ENCODE measurements at places on chromosomes 4 and X.

DNA sequence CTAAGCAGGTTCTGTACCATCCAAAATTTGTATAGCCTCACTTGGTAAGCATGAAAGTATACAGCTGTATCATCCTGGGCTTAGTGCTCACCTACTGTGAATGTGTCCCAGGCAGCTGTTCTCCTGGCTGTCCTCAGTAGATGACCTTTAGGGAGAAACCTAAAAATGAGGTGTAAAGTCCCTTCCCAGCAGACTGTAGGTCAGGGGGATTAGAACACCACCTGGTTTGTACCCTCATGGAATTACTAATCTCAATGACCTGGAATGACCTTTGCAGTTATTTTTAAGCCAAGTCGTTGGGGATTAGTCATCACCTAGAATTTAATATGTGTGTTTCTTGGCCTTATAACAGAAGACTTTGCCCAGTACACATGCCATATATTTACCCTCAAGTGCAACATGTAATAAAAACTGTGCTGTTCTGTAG, 39.1 kb upstream of the MBTPS2 start:
- DNase-seq = no peak

DNA sequence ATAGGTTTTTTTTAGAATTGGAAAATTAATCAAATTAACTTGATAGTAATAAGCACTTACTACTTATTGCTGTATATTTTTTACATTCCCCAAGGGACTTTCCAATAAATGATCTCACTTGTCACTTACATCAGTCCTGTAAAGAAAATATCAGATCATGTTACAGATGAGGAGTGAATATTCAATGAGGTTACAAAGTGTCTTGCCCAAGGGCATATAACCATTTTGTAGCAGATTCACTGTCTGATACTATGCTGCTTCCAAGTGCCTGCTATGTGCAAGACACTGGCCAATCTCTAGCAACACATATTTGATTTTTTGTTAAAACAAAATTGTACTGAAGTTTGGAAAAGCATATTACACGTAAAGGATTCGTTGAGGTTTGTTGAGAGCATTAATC, 1287.7 kb downstream of the FAM133A start:
- DNase-seq = no peak

GRCh38 chrX:115047181-115047580, 29.8 kb upstream of the IL13RA2 start:
- DNase-seq = no peak

GRCh38 chr4:786861-787300, 39.0 kb downstream of the CPLX1 start:
- DNase-seq = no peak

- no peak for DNase-seq
These were observed 16.9 kb upstream of the TMEM271 start for GRCh38 chr4:592825-593520.

DNA sequence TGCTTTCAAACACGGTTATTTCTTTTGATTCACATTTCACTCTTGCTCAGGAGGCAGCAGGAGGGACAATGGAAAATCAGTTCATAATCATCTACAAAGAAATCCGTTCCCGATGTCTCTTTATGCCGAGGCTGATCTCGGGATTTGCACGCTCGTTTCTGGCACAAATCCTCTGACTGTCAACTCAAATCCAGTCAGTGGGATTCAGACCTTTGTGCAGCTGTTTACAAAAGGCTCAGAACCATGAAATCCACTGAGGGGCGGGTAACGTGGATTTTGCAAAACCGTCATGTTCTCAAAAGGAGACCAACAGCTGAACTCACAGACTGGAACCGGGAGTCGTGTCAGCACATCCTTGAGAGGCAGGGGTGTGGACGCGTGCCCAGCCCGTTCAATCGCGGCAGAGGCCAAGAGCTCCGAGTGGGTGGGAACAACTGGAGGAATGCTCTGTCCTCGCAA, 46.4 kb downstream of the ACOX3 start:
- no peak for DNase-seq

DNA sequence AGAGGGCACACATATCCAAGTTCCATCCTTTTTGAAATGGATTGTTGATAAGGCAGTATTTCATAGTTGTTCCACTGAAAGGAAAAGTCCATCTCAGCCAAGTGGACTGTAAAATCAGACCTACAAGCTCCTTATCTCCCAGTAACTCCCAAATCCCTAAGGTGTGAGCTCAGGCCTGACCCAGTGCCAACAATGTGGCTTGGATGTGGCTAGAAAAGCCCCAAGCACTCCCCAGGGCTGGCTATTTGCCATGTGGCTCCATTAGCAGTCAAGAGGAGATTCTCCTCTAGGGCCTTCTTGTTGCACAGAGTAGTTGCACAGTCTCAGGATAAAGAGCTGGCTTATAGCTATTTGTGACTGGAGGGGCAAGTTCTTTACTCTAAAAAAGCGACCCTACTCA, 25.0 kb upstream of the DGKK start:
- DNase-seq = no peak

DNA sequence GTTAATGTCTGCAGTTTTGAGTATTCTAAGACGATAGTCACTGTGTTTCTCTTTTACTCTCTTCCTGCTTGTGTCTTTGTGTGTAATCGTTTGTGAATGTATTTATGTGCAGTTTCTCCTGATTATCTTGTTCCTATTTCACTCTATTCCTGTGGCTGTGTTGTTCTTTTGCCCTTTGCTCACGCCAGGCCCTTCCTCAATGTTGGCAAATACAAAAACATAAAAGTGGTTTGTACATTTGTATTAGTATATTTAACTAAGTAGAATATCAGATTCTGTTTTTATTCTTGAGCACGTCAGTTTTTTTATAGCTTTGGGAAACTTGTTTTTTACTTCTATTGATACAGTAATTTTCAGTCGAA, 107.6 kb upstream of the BMPR1B start:
- no peak for DNase-seq

- no peak for DNase-seq
These were observed 195.7 kb upstream of the IL1RAPL1 start for GRCh38 chrX:28391528-28391927.

DNA sequence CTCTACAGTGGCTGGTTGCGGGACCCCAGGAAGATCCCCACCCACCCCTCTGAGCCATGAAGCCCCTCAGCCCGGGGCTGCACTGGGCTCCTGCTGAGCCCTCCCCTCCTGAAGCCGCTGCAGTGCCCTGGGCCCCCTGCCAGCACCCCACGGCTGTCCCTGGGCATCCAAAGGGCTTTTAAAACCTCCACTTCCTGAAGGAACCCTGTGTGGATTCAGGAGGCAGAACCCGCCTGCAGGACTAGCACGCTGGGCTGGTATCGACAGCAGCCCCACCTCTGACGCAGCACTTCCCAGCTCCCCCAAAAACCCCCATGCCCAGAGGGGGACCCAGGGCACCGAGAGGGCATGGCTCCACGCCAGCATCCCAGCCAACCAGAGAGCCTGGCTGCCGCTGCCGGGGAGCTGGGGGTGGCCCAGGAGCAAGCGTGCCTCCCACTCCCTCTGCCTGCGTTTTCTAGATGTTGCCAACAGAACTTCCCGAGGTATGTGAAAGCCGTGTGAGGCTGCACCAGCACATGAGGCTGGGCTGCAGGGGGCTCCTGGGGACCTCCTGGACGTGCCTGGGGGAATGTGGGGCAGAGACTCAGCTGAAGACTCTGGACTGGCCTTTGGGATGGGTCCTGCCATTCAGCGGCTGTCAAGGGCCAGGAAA, 6.3 kb downstream of the MXD4 start:
- peak; percentile 11 for DNase-seq

DNA sequence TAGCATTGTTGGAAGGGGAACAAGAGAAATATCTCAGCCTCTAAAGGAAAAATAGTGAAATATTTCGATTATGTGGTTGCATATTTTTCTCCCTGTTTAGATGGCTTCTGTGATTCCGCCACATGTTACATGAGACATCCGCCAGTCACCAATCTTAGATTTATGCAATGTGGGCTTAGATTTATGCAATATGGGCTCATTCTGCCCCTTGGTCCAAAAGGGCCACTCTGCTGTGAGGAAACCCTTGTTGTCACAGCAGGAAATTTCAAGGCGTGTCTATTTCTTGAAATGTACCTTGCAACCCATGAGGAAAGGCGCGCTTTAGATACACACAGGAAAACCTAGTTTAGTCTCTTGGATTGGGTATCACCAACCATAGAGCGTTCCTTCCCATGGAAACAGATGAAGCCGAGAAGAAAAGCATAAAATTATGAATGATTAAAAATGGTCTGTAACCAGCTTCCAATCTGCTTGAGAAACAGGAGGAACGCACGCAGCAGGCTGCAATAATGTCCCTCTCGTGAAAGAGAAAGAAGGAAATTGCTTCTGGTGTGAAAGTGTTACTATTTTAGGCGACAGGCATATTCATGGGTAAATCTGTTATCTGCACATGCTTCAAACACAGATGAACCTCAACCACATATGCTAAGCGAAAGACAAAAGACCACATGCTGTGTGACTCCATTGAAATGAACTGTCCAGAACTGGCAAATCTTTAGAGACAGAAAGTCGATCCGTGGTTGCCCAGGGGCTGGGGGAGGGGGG, 3.7 kb downstream of the RS1 start:
- no peak for DNase-seq

GRCh38 chrX:96752781-96753180, 68.1 kb downstream of the DIAPH2 start:
- no peak for DNase-seq

GRCh38 chr4:115042496-115042895, 70.9 kb downstream of the NDST4 start:
- DNase-seq = no peak

GRCh38 chrX:15673970-15674369, 9.4 kb upstream of the CLTRN start:
- no peak for DNase-seq

DNA sequence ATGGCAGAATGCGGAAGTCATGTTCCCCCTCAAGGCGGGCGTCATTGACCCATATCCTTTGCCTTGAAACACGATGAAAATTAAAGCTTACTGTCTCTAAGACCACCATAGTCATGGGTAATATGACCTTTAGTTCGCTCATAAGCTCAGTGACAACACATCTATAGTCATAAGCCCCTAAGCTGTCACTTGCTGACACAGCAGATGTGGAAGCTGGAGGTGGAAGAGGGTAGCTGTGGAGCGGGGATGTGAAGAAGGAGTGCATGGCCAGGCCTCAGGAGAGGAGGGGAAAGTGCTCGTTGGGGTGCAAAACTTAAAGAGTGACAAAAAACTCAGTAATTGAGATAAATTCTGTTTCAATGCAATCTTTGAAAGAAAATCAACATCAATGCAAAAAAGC, 134.0 kb upstream of the PDLIM3 start:
- no peak for DNase-seq

- no peak for DNase-seq
These were observed 47.0 kb downstream of the TBC1D14 start for GRCh38 chr4:6956434-6957147.

GRCh38 chr4:108361886-108362285, 193.2 kb upstream of the LEF1 start:
- DNase-seq = no peak

DNA sequence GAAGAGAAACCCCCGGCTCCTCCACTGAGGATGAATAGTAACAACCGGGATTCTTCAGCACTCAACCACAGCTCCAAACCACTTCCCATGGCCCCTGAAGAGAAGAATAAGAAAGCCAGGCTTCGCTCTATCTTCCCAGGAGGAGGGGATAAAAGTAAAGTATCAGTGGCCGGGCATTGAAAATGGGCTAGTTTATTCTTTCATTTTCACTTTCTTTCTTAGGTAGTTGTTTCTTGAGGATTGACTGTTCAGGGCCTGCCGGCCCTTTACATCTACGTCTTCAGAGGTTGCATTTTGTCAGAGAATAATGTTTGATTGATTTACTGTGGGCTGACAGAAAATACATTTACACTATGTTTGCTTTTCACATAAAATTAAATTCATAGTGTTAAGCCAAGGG, 27.1 kb downstream of the PAK3 start:
- DNase-seq = no peak

GRCh38 chr4:95293014-95293413, 255.8 kb downstream of the UNC5C start:
- no peak for DNase-seq

GRCh38 chr4:180652533-180652932, 1590.7 kb upstream of the TENM3 start:
- no peak for DNase-seq

DNA sequence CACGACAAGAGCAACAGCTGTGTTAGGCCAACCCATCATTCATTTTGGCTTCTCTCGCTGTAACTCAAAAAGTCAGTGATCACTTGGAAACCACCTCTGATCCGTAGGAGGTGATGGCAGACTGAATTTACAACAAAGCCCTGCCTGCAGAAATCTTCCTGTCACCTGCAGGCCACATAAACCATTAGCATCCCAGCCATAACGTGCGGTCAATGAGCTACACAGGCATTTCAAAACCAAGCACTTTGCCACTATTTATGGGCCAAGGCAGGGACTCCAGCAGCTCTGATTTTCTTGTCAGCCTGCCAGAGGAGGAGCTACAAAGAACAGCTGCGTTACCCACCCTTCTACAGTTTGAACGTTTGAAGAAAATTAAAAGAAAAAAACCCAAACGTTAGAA, 228.1 kb upstream of the PPARGC1A start:
- DNase-seq = no peak

DNA sequence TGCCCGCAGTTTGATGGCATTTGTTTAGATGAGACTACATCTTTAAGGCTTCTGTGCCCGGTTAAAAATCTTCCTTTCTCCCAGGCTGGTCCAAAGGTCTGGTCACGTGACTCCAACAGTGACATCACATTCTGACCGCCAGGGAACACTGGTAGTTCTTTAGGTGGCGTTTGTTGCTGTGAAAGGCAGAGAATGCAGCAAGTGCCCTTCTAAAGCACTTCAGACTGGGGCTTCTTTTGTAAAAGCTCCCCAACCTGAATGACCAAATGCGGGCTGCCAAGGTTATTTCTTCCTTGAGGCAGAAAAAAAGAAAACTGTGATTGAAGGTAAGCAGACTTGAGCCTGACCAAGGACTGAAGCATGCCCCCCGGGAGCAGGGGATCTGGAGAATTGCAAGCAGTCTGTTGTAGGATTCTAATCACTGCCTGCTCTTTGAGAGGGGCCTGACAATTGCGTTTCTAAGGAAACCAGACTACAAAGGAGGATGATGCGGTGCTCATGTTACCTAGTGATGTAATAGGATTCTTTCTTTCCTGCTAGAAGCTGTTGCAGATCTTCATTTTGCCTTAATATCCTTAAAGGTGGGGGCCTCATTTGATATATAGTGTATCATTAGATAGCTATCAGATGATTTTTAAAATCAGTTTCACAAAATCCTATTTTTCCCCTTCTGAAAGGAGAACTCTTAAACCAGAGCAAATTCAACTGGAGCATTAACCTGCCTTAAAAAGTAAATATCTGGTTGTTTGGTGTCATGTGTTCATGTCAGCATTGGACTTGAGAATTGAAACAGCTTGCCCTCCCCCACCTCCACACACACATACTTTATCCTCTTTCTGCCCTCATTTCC, 133.1 kb downstream of the AKAP4 start:
- peak; percentile 1 for DNase-seq

- DNase-seq = no peak
These were observed 26.6 kb upstream of the HS3ST1 start for GRCh38 chr4:11455201-11455835.

GRCh38 chr4:56139241-56139827, 190.6 kb downstream of the CEP135 start:
- no peak for DNase-seq

- no peak for DNase-seq
These were observed 41.9 kb upstream of the PARM1 start for GRCh38 chr4:74891037-74891436.

Data from thoracic aorta (tissue), 2 donors.